ENCODE measurements at places on chromosomes 7 and 10.

DNA sequence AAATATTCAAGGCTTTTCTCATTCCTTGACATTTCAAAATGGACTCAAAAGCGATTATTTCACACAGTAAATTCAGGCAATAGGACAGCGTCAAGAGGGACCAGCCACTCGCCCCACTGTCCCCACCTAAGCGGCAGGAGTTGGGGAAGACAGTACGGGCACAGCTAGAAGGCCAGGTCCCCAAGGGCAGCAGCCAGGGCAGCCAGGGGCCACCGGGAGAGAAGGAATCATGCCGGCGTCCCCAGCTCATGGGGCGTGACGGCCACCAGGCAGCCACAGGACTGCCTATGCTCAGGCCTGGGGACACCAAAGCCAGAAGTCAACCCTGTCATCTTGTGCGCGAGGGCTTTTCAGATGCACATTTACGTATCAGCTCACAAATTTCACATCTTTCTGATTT is 225.7 kb upstream of the PPP2R2D start:
- DNase-seq = no peak

GRCh38 chr10:91589015-91589657 is 43.7 kb downstream of the PPP1R3C start:
- no peak for DNase-seq

- DNase-seq = no peak
Measured at GRCh38 chr7:4725850-4726450, 43.9 kb downstream of the FOXK1 start.

DNA sequence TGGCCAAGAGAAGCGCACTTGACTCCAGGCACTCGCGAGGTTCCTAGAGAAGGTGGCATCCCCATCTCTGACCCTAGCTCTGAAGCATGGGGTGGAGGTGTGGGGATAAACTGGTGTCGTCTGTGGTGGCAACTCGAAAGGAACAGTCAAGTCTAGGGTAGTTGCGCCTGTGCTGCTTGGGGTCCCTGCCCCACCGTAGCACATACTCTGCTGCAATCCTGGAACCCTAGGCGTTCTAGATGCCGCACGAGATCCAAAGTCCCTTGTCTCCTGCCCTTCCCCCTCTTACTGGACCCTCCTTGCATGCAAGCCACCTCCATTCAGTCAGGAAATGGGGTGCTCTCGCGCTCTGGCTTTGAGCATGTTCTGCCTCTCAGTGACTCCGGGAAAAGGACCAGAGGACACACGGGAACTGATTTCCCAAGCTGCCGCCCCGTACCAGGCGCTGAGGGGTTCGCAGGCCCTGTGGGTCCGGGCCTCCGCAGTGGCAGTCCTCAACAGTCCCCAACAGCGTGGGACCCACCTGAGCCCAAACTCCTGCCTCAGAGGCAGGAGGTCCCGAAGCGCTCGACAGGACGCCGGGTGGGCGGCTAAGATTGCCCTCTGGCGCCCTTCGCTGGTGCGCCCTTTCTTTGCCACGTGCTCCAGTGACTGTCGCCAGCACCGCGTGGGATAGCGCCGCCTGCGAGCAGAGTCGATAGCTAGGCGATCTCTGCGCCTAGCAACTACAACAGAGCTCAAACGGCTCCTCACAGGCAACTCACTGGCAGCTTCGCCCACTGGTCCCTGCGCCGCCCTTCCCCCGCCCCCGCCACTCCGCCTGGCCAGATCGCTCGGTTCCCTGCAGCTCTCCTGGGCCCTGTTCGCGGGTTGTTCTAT is 452.0 kb downstream of the REEP3 start:
- no peak for DNase-seq

DNA sequence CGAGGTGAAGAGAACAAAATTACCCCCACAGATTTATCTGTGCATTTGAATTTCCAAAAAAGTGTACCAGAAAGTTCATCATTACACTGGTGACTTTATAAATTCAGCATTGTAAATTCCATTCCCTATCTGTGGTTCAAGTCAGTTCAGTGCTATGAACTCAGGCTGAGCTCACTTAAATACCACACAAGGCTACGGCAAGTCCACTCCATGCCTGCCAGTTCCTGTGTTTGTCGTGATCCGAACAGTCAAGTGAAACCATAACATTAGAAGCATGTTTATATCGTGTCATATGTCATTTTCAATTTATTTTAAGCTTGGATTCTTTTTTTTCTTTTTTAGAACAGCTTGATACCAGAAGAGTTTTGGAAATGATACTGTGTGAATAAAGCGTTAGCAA is 14.8 kb downstream of the MBL2 start:
- DNase-seq = no peak

GRCh38 chr10:122702275-122702674 is 2.6 kb upstream of the C10orf120 start:
- no peak for DNase-seq

- DNase-seq = no peak
Measured at GRCh38 chr7:148527717-148528168, 62.8 kb upstream of the C7orf33 start.

GRCh38 chr7:13908667-13909397 is 80.6 kb downstream of the ETV1 start:
- no peak for DNase-seq

DNA sequence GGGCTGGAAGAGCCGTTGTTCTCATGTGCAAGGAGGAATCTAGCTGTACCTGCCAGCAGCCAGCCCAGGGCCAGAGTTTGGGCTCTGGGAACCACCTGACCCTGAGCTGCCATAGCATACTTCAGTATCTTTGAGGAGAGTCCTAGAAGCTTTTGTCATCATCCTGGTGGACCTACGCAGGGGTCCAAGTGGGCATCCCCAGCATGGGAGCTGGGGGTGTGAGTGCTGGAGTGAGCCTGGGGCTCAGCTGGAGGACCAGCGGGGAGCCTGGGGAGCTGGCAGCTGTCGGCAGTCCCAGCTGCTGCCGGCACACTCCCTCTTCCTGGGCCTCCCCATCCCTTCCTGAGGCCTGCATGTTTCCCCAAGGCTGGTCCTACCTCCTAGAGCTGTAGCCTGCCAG is 32.5 kb downstream of the C10orf105 start:
- DNase-seq = no peak

DNA sequence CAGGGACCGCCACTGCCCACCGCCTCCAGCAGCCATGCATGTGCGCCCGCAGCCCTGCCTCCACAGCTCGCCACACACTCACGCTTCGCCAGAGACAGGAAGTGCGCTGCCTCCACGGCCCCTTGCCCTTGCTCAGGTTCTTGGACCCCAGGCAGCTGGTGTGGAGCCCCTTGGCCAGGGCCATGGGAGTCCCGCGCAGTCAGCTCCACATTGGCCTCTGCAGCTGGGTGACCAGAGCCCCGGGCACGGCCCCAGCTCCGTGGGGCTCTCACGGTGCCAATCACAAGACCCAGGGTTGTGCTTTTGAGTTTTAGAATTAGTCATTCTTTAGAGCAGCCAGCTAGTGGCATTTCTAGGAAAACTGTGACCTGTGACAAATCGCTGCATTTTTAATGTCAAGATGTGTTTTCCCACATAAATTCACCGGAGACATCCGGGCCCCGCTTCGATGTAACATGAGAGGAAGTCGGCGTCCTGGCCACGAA is 4.3 kb upstream of the UTF1 start:
- DNase-seq = no peak

DNA sequence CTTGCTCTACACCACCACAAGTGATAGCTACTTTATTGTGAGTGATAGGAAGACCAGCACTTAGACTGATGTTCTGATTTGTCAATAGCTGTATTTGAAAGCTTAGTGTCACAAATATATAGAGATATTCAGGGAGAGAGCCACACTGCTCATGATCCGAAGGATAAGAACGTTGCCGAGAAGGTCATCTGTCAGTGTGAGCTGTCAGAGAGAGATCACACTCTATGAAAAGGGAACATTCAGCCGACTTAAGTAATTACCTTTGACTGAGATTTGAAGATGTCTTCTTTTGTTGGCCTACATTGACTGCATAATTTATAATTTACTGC is 322.6 kb downstream of the TFEC start:
- DNase-seq = no peak

GRCh38 chr7:75813781-75814236 is at the start of gene CCL24:
CCL24 (minus strand) TSS chr7:75813806; CDS start chr7:75813715, 91 bp downstream.
- no peak for DNase-seq

DNA sequence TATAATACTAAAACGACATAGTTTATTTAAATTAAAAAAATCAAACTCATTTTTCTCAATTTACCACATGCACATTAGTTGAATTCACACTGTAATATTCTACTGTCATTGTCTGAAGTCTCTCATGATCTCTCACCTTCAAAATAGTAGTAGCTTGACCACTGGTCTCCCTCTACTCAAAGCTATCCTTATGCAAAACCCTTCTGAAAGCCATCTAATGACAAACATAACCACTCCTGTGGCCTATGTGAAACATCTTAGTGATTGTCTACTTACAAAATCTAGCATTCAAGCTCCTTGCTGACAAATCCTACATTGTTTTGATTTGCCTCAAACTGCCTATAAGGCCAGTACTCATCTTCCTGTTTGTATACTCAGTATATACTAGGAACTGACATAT is 606.0 kb upstream of the GHITM start:
- no peak for DNase-seq

- no peak for DNase-seq
Measured at GRCh38 chr7:30513762-30514161, 9.1 kb upstream of the GGCT start.

DNA sequence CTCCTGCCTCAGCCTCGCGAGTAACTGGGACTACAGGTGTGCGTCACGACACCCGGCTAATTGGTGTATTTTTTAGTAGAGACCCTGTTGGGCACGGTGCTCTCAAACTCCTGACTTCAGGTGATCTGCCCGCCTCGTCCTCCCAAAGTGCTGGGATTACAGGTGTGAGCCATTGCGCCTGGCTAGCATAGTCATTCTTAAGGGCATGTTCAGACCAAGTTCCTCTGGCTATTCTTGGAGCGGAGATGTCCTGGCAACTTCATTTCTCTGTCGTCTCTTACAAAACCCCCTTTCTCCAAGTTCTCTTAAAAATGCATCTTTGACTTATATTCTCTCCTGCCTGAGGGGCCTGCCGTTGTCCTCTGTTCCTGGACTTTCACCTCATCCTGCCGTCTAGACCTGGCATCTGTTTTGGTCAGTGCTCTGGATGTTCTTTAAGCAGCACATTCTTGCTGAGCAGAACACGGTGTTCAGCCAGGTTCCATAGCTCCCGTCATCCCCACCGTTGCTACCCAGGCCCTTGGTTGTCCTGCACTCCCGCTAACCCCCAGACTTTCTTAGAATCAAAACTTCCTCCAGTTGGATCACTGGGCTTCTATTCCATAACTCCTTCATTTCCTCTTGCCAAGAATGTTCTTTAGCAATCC is 509.9 kb upstream of the GALNT17 start:
- no peak for DNase-seq

DNA sequence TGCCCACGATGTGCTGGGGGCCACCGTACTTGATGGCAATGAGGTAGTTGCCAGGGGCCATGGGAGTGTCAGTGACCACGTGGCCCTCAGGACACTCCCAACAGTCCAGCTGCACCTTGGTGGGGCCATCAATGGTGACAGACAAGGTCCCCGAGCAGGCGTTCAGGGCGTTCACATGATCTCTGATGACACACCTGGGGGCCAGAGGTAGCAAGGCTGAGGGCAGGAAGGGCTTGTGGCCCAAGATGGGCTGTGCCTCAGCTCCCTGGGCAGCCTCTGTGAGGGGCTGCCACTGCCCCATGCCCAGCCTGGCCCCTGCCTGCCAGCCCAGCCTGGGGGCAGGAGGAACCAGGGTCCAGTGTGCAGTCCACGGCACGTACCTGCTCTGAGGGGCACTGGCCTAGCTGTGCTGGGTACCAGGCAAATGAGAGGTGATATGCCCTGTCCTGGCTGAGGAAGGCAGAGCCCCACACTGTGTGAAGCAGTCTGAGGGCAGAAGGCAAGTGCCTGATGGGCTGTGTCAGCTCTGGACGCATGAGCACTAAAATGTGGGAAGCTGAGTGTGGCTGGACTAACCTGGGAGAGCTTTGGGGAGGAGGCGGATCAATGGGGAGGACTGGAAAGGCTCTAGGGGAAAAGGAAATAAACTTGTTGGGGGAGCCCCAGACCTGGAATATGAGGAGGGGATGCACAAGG is 3.5 kb upstream of the KCP start:
- no peak for DNase-seq

GRCh38 chr10:29950391-29950790 is 109.0 kb downstream of the JCAD start:
- no peak for DNase-seq

- DNase-seq = peak; percentile 60
Measured at GRCh38 chr7:47335557-47336471, 246.1 kb downstream of the TNS3 start.

- no peak for DNase-seq
Measured at GRCh38 chr7:100369105-100369504, 4.2 kb upstream of the PILRA start.

DNA sequence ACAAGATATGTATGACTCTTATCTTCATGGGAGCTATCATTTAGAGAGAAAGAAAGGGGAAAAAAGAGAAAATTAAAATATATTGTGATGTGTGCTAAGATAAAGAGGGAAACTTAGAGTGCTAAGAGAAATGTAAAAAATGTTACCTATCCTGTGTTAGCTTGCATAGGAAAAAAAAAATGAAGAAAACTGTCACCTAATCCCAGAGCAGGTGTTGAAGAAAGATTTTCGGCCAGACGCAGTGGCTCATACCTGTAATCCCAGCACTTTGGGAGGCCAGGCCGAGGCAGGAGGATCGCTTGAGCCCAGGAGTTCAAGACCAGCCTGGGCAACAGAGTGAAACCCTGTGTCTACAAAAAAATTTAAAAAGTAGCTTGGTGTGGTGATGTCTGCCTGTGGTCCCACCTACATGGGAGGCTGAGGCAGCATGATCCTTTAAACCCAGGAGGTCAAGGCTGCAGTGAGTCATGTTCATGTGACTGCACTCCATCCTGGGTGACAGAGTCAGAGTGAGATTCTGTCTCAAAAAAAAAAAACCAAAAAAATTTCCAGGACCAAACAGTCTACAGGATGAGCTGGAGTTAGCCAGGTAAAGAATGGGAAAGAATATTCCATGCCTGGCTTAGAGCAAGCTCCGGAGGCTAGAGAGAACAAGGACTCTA is 2.4 kb upstream of the MKLN1 start:
- no peak for DNase-seq

DNA sequence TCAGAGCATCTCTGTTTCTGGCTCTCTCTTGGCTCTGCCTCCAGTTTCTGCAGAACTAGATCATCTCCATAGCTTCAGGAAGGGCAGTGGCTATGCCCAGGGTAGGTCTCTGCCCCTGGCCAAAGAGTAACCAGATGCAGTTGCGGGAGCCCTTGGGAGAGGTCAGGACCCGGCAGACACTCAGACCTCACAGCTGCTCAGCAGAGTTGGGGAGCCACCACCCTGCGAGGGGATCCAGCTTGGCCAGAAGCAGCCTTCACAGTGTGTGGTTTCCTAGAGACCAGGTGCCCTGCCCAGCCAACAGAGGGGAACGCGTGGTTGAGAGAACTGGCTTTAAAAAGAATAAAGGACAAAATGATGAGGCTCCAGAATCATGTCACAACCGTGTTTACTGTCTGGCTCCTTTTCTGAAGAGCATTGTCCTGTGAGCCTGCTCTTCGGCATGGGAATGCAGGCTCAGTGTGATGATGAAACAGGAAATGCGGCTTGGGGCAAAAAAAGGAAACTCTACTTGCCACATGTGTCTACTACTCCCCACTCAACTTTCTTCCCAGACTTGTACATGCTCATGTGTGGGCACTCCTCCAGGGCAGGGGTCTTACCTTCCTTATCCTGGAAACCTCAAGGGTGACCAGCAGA is 243.1 kb downstream of the INHBA start:
- no peak for DNase-seq

GRCh38 chr7:29953726-29954347 is 35.8 kb downstream of the SCRN1 start:
- DNase-seq = no peak

- no peak for DNase-seq
Measured at GRCh38 chr10:3692387-3692999, 92.5 kb downstream of the KLF6 start.

Data from hypothalamus (tissue), 51 donors.